ENCODE measurements at places on chromosomes 12 and 14. TPM values are rescaled to one million over a fixed set of nuclear protein-coding genes. Genes with fewer than 3 reads are reported as not detected.

The CHGA gene
- total RNA-seq = not detected

DNA sequence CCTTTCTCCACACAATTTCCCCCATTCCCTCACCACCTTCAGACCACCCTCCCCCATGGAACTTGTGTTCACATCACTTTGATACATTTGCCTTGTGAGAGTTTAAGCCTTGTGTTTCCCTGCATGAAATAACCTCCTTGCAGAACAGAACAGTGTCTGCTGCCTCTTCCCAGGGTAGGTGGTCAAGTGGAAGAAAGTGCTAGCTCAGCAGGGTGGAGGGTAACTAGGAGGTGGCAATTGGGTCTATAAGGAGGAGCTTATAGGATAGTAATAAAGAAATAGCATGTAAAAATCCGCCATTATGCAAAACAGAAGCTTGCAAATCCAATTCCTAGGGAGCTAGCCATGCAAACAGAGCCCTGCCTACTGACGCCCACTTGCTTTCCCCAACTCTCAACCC is 13.9 kb upstream of the KRT8 start:
- DNase-seq = no peak

The GPR68 gene
- 8.7 TPM for total RNA-seq

DNA sequence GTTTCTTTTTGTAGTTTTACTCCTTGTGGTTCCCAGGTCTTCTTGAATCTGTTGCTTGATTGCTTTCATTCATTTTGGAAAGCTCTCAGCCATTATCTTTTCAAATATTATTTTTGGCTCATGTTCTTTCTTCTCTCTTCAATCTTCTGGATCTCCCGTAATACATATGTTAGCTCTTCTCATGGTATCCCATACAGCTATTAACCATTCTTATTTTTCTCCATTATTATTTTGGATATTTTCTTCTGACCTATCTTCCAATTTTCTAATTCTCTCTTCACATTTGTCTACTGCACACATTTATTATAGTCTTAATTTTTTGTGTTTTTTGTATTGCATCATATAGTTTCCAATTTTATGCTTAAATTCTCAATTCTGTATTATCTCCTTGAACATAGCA is 123.9 kb upstream of the ARID2 start:
- no peak for DNase-seq

GRCh38 chr12:39638178-39638577 is 18.6 kb upstream of the ABCD2 start:
- DNase-seq = no peak

DNA sequence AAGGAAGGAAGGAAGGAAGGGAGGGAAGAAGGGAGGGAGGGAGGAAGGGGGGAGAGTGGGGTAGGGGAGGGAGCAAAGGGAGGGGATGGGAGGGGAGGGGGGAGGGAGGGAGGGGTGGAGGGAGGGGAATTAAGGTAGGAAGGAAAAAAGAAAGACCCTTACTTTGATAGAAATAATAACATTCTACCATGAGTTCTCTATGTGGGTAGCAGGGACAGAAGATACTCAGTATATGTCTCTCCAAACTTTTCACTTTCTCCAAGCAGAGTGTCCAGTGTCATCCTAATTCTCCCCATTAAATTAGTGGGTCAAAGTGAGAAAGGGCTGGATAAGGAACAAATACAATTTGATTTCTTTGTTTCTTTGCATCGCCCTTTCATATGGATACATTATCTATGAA is 553.4 kb upstream of the USP15 start:
- no peak for DNase-seq

DNA sequence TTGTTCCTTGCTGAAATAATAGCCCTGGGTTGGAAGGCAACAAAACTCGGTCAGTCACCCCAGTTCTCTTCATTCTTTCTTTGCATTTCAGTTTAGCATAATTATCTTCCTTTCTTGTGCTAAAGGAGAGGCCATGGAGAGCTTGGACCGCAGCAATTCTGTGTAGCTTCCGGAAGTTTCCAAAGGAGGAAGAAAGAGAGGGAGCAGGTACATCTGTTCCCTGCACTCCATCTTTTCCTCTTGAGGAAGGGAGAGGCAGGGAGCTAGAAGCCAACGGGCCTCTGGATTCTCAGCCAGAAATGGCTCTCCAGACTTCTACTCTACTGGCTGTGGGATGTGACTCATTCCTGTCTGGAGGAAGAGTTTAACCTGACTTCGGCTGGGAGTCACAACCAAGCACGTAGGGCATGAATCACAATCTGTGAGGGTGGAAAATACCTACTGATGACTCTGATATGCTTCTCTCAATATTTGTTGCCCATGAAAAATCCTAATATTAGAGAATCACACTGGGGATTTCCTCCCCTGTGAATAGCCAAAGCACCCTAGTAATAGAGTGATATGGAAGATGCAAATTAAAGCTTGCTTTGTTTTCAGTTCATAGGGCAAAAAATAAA is 17.0 kb downstream of the ANO6 start:
- DNase-seq = no peak

The MGP gene
- total RNA-seq = 2.2 TPM

DNA sequence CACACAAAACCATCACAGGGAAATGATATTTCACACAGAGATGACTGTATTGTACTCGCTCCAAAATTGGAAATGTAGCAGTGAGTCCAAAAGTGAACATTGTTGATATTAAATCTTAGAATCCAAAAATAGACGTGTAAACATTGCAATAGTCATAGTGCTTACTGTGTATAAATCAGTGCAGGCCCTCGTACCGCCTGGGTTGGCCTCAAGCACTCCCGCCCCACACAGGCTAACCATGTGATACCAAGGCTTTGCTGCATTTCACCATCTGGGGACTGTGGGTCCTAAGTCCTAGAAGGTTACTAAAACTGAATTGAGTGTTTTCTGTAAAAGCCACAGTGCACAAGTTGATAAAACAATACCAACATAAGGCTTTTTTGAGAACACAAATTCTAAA is 107.3 kb downstream of the PPP2R5E start:
- DNase-seq = no peak

The MYO1H gene
- not detected for total RNA-seq

The FSCB gene
- total RNA-seq = not detected

DNA sequence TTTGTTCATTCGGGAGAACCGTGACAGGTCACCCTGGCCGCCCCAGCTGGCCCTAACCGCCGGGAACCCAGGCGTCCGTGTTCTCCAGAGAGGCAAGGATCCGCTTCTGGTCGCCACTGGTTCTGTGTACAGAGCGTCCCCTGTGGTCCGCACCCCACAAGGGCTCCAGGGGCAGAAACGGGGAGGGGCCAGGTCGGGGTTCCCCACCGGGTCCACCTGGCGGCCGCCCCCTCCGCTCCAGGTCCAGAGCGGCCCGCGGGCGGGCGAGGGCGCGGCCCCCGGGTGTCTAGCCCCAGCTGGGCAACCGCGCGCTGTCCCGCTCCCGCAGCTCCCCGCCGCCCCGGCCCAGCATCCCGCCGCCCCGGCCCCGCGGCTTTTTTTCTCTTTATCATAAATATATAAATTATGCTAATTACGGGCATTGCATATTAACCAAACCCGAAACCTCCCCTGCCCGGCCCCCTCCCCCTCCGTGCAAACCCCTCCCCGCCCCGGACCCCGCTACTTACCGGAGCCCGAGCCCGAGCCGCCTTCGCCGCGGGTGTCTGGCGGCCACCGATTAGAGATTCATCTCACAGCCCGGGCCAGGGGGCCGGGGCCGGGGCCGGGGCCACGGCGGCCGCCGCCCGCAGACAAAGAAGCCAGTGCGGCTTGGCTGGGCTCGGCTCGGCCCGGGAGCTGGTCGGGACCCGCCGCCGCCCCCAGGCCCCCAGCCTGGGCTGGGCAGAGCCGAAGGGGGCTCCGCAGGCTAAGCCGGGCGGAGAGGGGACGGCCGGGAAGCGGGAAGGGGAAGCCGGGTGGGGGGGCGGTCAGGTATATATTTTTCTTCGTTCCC is 512 bp downstream of the POU6F1 start:
- peak; percentile 39 for DNase-seq

- no peak for DNase-seq
These were observed 41.1 kb downstream of the AREL1 start for GRCh38 chr14:74671789-74672188.

- DNase-seq = no peak
These were observed 5.4 kb downstream of the DDN start for GRCh38 chr12:48993787-48994186.

The C12orf50 gene
- total RNA-seq = not detected

The SRRM4 gene
- total RNA-seq = not detected

DNA sequence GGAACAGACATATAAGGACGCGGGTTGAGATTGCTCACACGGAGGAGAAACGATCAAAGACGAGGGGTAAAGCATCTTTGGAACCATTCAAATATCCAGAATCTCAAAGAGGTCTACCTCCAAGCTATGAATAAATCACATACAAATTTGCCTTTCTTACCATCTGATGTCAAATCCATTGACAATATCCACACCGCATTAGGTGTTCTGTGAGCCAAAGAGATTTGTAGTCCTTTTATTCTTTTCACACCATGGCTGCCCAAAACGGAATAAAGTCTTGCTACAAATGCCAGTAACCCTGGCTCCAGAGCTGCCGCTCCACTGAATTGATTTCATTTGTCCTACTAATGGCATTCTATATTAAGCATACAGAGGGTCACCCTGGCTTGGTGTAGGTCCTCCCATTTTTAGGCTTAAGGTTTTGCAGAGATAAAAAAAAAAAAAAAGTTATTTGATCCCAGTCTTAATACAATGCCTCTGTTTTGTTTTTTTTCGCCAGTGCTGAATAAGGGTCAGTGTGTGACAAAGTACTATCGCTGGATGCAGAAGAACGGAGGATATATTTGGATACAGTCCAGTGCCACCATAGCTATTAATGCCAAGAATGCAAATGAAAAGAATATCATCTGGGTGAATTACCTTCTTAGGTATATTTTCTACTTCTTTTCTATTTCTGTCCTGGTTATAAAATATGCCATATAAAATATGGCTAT is 157.3 kb downstream of the EGLN3 start:
- DNase-seq = no peak

DNA sequence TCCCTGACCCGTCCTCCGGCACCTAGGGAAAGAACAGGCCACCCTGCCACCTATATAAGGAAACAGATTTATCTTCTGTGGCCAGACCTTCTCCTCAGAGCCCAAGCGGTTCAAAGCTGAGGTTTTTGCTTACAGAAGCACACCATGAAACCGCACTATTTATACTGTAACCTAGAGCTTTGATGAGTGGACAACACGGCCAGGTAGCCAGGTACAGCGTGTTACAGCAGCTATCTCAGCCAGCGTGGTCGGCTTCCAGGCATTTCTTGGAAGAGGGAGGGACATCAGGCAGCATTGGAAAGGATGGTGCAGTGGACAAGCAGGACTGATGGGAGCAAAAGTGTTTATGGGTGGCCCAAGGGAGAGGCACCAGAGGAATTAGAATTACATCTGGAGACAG is 34.4 kb downstream of the TTC7B start:
- no peak for DNase-seq

- DNase-seq = no peak
These were observed 47.1 kb downstream of the PLXNC1 start for GRCh38 chr12:94195483-94195882.

GRCh38 chr14:24389226-24389848 is 9.5 kb upstream of the NYNRIN start:
- DNase-seq = no peak

DNA sequence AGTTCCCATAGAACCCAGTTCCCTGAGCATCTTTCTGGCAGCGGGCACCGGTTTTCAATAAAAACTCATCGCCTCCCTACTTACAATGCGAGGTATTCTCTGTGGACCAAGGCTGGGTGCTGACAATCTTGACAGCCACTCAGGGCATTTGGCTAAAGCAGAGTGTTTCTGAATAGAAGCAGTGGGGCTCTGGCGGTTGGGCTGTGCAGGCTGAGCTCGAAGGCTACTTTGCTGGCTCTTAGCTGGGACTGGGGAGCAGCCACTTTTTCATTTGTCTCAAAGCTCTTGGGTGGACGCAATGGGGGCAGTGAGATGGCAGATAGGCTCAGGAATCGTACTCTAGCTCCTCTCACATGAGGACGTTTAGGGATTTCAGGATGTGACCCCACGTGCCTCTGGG is 151.8 kb downstream of the UNC79 start:
- DNase-seq = no peak

GRCh38 chr14:27863166-27863565 is 903.4 kb upstream of the FOXG1 start:
- no peak for DNase-seq

The PLA2G1B gene
- not detected for total RNA-seq

The ANKRD33 gene
- total RNA-seq = not detected

GRCh38 chr12:26204612-26205289 is 9.4 kb downstream of the SSPN start:
- no peak for DNase-seq

GRCh38 chr14:102717276-102717675 is 60.0 kb upstream of the TRAF3 start:
- DNase-seq = no peak

The KLRC3 gene
- 1.3 TPM for total RNA-seq

DNA sequence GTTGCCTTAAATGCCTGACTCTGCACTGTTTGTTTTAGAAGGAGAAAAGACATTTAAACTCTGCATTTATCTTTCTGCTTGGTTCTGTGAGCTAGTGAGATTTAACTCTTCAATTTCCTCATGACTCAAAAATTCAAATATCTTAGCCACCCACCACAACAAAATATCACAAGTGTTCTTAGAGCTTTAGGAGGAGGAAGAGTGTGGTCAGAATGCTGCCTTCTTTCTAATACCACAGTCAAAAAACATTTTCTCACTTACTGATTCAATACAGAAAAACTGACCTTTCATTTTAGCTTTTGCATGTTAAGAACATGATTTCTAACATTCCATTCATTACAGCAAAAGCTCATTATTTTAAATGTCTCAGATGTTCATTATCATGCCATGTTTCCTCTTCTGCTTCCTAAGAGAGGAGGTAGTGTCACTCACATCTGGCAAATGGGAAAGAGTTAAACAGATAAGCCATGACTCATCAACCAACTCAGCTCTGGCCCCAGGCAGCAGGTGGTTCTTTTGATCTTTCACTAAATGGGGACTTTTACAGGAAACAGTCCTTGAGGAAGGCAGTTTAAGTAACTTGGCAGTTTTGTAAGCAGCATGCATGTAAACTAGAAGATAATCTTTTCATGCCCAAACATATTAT is 56.4 kb upstream of the RNU6-8 start:
- DNase-seq = no peak

- DNase-seq = no peak
These were observed 73.7 kb upstream of the RAP1B start for GRCh38 chr12:68536885-68537485.

DNA sequence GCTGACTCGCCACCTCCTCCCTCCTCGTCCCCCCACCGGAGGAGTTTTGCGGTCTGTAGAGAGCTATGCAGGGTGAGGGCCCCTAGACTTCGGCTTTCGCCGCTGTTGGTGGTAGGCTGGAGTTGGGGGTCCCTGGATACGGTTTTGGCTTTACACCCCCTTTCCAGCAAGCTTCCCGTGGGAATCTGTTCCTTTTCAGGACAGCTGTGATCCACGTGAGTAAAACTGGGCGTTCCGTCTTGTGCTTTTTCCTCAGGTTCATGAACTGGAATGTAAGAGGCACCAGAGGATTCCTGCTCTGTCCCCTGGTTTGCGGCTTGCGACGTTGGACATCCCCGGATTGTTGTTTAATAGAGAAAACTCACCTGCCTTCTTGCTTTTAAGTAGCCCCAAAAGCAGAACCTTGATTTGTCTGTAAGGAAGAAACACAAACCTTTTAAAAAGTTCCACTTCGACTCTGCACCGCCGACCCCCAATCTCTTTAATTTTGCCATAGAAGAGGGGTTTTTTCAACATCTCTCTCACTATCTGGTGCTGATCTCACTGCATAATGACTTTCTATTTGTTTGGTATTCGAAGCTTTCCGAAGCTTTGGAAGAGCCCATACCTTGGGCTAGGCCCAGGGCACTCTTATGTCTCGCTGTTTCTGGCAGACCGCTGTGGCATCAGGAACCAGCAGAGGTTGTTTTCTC is 490 bp downstream of the PRORP start:
- DNase-seq = no peak

GRCh38 chr14:43169722-43170121 is 1337.4 kb downstream of the FSCB start:
- DNase-seq = no peak

All from T-cell (primary cell).